ENCODE measurements at places on chromosomes 7 and 10. TPM values are rescaled to one million over a fixed set of nuclear protein-coding genes. Genes with fewer than 3 reads are reported as not detected.
A peak's percentile ranks its signal among the peaks of the same experiment; 100 is the strongest.

DNA sequence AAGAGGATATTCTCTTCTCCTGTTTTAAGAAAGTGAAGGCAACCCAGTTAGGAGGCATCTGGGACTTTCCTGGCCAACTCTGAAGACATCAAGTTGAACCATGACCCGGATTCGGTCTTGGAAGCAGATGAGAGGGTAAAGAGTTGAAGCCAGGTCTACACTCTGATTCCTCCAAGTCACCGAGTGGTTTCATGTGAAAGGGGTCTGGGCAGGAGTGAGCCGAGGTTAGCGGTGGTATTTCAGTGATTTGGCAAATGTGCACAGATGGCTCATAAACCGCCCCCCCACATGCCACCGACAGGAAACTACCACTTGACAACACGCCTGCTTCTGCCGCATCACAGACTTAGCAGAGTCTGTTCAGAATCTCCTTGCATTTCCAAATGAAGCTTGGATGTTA lies 11.4 kb upstream of the REPIN1 start:
- no peak for DNase-seq

DNA sequence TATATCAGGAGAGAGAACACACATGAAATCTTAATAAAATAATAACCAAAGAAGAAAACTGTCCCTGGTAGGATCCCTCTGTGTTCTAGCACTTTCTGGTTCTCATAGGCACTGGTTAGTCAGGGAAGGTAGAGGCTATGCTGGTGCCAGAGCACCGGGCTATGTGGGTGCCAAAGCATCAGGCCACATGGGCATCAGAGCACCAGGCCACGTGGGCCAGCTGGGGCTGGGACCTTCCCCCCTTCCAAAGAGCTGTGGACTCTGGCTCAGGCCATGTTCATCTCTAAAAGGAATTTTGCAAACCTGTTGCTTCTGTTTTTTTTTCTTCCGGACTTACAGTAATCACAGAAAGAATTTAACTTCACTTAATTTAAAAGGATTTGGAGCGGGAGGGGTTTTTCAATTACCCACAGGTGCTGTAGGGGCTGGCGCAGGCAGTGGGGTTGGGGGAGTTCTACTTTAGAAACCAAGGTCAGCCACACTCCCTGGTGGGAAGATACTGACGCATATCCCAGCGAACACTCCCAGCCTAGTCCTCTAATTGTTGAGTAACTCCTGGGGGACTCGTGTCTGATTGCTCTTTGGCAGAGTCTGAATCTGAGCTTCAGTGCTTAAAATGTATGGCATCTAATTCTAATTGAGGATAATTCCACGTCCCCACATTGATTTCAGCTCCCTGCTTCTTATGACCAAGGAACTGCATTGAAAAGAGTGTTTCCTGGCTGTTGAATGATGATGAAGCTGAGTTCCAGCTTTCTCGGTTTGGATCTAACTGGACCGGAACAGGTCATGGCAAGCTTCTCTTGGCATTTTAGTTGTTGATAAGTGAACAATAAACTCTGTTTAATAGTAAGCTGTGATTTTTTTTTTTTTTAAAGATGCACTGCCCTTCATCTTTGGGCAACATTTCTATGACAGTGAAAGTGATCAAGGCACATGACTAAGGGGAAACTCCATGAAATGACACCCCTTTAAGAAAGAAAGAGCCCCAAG lies 110.7 kb upstream of the FZD8 start:
- DNase-seq, result no peak

DNA sequence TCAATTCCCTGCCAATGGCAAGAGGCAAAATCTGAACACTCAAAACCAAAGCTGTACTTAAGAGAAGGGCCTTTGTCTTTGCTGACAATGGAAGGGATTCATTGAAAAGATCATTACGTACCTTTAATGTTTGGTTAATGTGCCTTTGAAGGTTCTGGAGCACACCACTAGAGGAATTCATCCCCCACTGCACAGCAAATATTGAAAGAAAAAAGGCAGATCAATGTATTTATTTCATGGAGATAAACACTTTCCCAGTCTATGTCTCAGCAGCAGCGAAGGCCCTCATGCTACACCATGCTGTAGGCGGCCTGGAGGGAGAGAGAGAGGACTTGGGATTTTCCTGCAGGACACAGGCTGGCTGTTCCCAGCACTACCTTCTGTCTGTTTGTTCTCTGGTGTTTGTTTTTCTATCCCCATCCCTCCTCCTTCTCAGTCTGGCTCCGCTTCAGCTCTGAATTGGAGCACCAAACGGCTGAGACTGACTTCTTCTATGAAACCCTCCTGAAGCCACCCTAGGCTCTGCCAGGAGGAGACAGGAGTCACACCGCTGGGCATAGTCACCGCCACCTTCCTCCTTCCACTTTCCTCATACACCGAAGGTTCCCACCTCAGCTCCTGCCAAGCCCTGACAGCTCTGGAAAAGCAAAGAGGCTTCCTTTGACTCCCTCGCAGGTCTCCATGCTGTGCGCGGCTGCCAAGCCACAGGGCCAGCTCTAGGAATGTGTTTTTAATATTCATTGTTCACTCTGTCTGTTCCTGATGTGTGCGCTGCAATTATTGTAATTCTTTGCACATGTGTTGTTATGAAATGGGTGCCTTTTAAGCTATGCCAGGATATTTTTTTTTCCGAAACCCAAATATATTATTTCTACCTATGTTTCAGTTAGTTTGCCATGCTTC lies 301.5 kb downstream of the FZD1 start:
- DNase-seq, result no peak

- peak; percentile 73 for DNase-seq
Measured at GRCh38 chr10:95260397-95260881, 30.4 kb downstream of the PDLIM1 start.

DNA sequence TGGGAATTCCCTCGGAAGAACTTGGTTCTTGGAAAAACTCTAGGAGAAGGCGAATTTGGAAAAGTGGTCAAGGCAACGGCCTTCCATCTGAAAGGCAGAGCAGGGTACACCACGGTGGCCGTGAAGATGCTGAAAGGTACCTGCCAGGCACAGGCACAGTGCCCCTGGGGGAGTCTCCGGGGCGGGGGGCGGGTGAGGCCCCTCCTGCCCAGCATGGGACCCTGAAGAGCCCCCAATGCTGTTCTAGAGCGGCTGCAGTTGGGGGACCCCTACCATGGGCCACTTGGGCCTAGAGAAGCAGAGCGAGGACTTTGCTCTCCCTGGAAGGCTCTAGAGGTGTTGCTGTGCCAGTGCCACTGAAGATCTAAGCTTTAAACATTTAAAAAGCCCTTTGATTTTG lies 21.6 kb upstream of the CSGALNACT2 start:
- no peak for DNase-seq

DNA sequence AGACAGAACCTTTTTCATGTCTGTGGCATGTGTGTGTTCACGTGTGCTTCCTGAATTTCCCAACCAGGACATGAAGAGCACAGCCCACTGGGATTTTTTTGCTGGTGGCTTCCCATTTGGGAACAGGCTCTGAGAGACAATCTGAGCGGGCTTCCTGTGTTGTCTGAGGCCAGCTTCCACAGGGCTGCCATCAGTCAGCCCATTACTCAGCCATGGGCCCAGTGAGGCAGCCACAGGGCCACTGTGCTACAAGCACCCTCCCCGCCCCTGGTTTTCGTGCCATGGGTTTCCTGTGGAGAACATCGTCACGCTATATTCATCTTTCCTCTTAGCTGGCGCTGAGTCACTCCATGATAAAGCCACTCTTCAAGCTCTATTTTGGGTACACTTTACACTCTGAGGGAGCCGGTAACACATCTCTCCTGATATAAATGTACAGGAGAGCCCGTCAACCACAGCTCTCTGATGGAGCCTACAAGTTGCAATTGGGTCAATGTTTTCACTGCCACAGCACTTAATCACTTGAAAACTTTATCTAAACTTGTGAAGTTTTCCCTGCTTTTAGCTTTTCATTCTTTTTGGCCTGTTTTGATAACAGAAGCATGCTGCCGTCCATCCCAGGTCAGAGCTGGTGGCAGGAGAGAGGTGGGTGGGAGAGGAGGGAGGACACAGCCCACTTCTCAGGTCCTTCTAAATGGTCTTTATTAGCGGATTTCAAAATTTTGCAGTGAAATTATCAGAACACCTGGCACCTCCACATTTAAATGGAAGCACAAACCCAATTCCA lies 96.9 kb downstream of the HIPK2 start:
- peak; percentile 95 for DNase-seq

The ENO4 gene
- not detected for total RNA-seq

GRCh38 chr10:52615331-52615730 lies 157.3 kb downstream of the MBL2 start:
- DNase-seq, result no peak

DNA sequence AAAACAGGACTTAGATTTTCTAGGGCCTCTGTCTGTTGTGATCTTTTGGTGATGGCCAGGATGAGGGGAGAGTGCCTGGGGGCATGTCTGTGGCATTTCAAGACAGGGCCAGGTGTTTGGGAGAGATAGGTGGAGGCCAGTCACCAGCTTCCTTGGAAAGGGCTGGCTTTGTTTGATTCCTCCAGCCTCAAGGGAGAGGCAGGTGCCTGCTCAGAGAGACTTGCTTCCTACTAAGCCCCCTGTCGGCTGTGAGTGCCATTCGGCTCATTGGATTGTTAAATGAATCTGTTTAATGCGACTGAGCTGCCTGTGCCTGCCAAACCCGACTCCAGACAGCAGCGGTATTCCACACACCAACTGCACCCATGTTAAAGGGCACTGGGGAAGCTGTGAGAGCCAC lies 304.1 kb upstream of the COBL start:
- no peak for DNase-seq

The CLCN1 gene
- not detected for total RNA-seq

The INMT gene
- total RNA-seq, result not detected

The ZNF488 gene
- total RNA-seq, result 0.12 TPM

GRCh38 chr10:105691811-105692210 lies 1050.7 kb downstream of the SORCS3 start:
- peak; percentile 56 for DNase-seq

The FEZF1 gene
- not detected for total RNA-seq

DNA sequence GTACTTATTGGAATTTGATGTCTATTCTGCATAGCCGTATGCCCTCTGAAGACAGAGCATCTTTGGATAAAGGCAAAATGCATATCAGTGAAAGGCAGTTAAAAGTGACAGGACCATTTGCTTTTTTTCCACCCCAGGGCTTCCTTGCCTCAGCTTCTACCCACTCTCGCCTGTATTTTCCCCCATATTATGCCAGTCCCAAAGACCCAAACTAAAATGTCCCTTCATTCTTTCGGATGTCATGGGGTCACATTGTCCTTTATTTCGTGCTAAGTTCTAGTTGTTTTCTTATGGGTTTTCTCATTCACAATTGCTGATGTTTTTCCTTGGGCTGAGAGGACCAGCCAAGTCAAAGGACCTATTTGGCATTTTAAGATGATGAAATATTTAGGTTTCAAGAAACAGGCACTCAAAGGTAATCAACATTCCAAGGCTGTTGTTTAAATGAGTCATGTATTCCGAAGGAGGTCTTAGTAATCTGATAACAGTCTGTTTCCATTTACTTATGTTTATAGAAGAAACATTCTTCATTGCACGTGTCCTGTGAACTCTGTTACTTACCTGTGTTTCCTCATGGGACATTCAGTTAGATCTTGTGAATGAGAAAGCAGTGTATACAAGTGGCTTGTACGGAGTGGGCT lies 74.1 kb downstream of the DNAH11 start:
- DNase-seq, result peak; percentile 69

The CLDN3 gene
- total RNA-seq, result not detected

- peak; percentile 55 for DNase-seq
Measured at GRCh38 chr7:104791080-104791479, 222.9 kb upstream of the KMT2E start.

The TEX47 gene
- total RNA-seq, result not detected

Measured in MCF 10A (cell line).